ENCODE measurements at places on chromosomes 1 and 21. TPM values are rescaled to one million over a fixed set of nuclear protein-coding genes. Genes with fewer than 3 reads are reported as not detected.

DNA sequence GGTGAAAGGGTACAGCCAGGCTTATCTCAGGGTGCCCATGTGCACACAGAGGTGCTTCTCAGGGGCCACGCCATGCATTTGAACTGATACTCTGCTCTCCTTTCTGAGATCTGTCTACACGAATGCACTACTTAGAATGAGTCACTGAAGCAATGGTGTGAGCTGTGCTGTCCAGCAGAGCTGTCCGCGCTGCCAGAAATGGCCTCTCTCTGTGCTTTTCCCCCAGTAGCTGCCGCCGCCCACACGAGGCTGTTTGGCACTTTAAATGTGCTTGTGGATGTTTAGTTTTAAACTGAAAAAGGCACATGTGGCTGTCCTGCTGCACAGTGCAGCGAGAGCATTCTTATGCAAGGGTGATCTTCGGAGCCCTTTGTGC lies 87.1 kb upstream of the COL6A1 start:
- peak overlapping the region; percentile 63 for H3K27ac ChIP-seq
- DNase-seq = no peak
- no peaks in the 10 kb centered on the region for H3K36me3 ChIP-seq
- H3K4me3 ChIP-seq = no peak overlapping the region
- H3K4me1 ChIP-seq = no peaks in the 10 kb centered on the region

GRCh38 chr1:110055493-110056284 lies 14.8 kb downstream of the ALX3 start:
- H3K36me3 ChIP-seq = peaks cover 81% of the 10 kb centered on the region
- no peak overlapping the region for H3K4me3 ChIP-seq
- H3K4me1 ChIP-seq = peaks cover 5% of the 10 kb centered on the region
- no peaks in the 10 kb centered on the region for H3K27me3 ChIP-seq
- DNase-seq = no peak
- H3K27ac ChIP-seq = no peak overlapping the region

The ELF3 gene
- 11.8 TPM for total RNA-seq

The RGL1 gene
- 0.32 TPM for total RNA-seq

- H3K4me1 ChIP-seq = no peaks in the 10 kb centered on the region
- H3K4me3 ChIP-seq = peak overlapping the region; percentile 81
- peak; percentile 91 for DNase-seq
- H3K27ac ChIP-seq = no peak overlapping the region
Observed at GRCh38 chr1:31617916-31618746, 642 bp downstream of the HCRTR1 start.

- peaks cover 2% of the 10 kb centered on the region for H3K27me3 ChIP-seq
- H3K36me3 ChIP-seq = no peaks in the 10 kb centered on the region
- no peak overlapping the region for H3K27ac ChIP-seq
- no peak for DNase-seq
- H3K4me1 ChIP-seq = no peaks in the 10 kb centered on the region
- no peak overlapping the region for H3K4me3 ChIP-seq
Observed at GRCh38 chr1:55735106-55735505, 519.9 kb upstream of the USP24 start.

Measured in endodermal cell (in vitro differentiated cells).